ENCODE measurements at places on chromosomes 11 and 22.

- no peak for DNase-seq
Observed at GRCh38 chr11:126053415-126054286, 9.0 kb downstream of the CDON start.

GRCh38 chr11:80163011-80163410 is 722.2 kb upstream of the TENM4 start:
- no peak for DNase-seq

DNA sequence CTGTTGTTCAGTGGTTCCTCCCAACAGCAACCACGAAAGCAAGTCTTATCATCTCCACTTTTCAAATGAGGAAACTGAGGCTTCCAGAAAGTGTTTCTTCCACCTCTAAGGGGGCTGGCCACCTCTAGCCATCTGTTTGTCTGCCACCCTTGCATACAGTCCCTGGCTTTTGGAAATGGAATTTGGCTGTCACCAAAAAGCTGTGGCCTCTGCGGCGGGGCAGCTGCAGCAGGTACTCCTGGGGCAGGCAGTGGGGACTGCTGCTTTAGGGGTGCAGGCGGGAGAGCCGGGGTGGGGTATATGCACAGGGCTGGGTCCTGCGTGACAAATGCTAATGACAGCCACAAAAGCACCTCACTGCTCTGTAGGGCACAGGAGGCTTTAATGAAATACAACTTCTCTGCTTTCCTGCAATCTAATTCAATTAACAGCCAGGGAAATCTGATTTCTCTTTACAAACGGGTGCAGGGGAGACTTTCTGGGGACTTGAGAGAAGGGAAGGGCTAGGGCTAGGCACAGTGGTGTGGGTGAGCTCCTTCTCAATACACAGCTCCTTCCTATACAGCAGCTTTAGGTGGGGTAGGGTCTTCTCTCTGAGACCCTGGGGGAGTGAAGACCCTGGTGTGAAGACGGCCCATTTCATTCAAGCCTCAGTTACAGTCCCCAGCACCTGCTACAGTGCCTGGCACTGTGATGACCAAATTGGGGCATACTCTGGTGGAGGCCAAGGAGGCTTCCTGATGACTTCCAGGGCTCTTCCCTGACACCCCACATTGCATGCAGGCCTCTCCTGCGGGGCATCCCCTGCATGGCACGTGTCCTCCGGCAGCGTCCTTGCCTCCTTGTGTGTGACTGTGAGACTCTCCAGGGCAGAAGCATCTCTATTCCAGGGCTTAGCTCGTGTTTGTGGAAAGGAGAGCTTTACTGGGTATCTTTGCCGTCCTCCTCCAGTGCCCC is 161.6 kb downstream of the CEP164 start:
- no peak for DNase-seq

- peak; percentile 77 for DNase-seq
Observed at GRCh38 chr22:19941365-19942082, at the start of the genes COMT and TXNRD2. Gene COMT, plus strand, starts transcription at chr22:19941772. Its CDS starts 20,755 bp downstream, at chr22:19962527. Gene TXNRD2, minus strand, starts transcription at chr22:19941818. Its CDS starts 15 bp downstream, at chr22:19941803.

DNA sequence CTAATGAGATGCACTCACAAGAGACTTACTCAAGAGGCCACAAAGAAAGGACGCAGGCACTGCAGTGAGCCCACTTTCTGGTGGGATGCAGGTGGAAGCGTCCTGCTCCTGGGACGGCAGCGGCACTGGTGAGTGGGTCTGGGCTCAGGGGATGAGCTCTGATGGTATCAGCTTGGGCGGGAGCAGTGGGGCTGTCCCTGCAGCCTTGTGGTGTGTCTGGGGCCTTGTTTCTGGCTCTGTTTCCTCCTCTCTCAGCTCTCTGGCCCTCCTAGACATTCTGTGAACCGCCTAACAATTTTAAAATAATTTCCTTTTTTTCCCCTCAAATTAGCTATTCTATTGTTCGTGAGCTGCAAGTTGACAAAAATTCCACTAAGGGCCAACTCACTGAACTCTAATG is 8.8 kb upstream of the ST14 start:
- no peak for DNase-seq

GRCh38 chr11:66767666-66768065 is 38.6 kb upstream of the SPTBN2 start:
- DNase-seq = no peak

DNA sequence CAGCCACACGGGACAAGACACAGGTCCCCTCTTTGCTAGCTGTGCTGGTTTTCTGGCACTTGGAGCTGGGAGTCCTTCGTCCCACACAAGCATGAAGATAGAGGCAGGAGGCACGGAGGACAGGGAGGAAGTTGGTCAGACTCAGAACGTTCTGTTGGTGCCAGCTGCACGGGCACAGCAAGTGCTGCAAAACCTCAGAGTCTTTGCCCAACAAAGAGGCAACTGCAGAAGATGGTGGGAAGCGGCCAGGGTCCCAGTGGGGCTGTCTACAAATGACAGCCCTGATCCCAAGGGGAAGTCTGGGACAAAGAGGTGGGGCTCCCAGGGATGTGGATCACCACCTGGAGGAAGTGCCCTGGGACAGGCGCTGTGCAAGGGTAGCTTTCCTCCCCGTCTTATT is 9.4 kb upstream of the OSM start:
- DNase-seq = no peak

DNA sequence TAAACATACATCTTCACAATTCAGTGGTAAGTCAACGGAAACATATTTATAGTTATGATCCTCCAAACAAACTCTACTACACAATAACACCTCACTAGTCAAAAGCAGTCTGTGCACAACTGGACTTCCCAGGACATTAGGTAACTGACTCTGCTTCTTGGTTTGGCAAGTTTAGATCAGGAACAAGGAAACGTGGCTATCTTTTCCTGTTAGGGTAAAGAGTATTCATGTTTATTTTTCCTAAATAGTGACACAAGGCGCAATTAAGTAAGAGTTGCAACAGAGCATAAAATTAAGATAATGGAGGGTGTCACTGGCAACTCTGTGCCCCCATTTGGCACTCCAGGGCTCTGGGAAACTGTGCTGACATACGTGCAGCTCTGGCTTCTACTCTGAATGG is 70.2 kb upstream of the TP53AIP1 start:
- no peak for DNase-seq

DNA sequence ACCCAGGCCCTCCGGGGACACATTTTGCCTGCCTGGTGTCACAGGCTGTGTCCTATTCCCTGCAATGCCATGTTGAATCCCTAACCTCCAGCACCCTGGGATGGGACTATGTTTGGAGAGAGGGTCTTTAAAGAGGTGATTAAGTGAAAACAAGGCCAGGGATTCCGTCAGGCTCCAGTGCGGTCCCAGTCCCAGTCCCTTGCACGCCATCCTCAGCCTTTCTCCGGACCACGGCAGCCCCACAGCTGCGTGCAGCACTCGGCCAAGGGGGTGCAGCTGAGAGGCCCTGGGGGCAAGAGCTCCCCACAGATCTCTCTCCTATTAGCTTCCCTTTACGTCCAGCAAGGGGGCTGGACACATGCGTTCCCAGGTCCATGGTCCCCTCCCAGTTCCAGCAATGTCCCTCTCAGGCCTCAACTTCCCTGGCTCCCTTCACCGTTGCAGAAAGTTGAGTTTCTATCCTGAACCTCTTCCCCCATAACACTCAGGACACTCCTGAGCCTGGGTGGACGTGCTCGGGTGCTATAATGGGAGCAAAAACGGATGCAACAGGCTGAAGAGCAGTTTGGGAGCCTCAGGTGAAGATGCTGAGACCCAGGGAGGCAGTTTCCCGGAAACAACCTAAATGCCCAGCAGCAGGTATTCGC is 1422.7 kb downstream of the BRD1 start:
- no peak for DNase-seq

DNA sequence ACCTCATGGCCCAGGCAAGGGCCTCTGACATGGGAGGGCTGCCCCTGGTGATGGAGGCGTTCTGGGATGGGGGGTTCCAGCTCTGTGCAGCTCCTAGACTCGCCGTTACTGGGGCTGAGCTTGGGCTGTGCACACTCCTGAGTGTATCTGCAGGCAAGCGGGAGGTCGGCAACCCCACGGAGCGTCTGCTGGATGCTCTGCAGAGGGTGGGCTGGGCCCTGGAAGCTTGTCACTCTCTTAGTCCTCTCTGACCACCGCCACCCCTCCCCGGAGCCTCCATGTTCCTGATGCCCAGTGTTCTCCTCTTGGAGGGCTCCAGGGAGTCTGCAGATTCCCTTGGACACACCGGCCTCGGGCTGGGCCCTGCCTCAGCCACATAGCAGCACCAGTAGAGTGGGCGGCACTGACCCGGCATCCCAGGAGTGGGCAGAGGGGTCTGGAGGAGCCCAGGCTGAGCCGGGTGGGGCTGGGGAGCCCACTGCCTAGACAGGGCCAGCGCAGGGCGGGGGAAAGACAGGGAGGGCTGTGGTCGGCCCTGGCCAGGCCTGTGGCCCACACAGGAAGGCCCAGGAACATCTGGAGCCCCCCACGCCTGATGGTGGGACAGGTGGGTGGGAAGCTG is 20.6 kb upstream of the MUC5B start:
- peak; percentile 14 for DNase-seq

DNA sequence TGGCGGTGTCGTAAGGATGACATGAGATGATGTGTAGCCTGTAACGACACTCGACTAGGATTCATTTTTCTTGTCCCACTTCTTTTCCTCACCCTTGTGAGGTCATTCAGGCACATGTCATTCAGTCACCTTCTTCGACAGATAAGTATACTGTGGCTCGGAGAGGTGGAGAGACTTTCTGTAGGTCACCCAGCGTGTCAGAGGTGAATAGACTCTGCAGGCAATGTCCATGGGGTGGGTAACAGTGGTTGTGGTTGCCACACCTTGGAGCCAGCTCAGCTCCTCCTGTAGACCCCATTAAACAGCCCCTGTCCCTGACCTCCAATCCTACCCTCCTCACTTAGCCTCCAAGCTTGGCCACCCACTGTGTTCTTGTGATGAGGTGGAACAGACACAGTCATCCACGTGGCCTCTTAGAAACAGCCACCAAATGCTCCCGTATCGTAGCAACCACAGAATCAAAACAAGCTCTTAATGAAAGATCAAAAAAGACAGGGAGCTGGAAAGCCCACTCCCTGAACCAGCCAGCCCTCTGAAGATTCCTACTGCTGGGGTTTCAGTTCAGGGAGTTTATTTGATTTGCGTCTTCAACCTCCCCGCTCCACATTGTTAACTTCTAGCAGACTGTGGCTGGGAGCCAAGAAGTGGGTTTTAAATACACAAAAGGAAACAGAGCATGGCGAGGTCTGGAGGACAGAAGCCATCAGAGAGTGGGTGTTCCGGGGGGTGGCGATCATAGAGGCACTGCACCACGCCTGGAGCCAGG is 89.0 kb upstream of the GRK3 start:
- DNase-seq = no peak

DNA sequence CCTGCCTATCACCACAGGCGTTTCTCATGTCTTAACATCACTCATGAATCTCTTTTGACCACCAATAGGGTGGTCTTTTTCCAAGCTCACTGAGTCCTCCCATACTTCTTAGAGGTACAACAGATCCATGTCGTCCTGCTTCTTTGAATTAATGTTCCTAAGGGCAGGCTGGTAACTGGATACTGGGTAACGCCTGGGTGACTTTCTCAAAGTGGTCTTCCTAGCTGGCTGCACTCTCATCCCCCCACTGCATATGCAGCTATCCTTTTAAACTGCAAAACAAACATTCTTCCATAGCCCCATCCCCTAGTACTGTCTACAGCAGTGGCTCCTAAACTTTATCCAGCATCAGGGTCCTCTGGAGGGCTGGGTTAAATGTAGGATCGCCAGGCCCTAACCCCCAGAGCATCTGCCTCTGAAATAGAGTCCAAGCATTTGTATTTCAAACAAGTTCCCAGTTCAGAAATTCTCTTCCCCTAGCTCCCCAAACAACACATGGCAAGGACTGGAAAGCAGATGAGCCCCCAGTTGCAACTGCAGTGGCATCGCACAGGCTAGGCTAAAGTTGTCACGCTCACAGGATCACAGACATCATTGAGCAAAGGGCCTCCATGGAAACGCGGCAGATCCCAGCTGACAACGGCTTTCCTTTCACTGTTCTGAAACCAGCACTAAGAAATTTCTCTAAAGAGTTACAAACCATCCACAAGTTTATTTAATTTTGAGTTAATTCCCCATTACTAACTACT is 204.9 kb downstream of the LARGE1 start:
- no peak for DNase-seq

DNA sequence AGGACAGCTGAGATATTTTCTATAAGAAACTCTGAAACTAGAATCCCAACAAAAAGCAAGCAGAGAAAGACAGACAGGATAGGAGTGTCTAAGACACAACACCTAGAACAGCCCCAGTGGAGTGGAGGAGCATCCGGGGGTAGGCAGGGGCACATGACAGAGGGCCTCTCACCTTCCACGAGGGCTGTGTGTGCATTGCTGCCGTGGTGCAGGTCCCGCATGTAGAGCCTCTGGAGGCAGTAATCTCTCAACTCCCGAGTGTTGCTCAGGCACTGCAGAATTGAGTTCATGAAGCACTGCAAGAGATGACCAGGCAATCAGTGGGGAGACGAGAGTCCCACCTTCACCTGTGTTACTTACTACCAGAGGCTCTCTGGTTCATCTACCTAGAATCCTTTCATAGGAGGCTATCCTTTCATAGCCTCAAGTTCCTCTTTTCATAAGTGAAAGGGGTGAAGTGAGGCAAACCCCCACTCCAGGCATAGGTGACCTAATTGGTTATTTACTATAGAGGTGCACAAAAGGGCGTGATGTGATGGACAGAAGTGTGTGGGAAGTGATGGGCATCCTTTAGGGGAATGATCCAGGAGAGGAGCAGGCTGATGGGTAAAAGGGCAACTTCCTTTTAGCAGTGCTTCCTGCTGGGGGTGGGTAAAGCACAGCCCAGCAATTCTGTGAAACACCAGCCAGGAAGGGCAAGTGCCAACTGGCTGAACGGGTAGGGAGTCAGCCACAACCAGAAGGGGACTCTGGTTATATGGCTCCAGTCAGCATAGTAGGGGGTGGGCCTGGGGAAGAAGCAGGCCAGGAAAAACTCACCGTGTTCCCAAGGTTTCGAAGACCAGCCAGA is 13.1 kb upstream of the MFRP start:
- DNase-seq = no peak

DNA sequence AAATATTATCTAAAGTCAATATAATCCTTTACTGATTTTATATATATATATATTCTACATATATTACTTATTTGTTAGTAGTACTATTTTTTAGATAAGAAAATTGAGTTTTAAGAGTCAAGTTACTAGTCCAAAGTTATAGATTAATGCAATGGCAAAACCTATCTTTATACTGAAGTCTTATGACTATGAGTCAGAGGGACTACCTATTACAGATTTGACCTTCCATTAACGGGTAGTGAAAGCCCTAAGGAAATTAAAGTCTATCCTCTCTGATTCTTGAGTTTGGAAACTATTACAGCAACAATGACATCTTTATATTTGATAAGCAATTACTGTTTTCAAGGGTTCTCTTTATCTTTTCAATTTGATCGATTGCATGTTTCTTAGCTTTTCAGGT is 315.8 kb downstream of the CASP12 start:
- no peak for DNase-seq
